Activated CD4-positive, CD25-positive, alpha-beta regulatory T cell treated with anti-CD3 and anti-CD28 coated beads, Interleukin-2, amount 50 U/mL, for 72 hours (primary cell): ENCODE measurements at places on chromosomes 11 and 22.

DNA sequence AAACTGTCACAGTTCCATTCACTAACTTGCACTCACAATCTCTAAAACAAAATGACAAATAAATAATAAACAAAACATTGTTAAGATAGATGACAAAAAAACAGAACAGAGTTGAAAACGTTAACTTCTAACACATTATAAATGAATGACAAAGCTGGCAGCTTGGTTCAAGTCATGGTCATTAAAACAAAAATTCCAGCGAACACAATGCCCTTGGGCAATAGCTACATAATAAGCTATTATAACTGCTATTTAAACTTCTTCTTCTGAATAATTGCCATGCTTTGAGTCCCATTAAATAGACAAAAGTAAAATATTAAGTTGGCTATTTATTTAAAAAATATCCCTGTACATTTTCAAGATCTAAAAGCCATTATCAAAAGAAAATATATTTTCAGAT is 54.7 kb downstream of the PICALM start:
- no peak for DNase-seq

DNA sequence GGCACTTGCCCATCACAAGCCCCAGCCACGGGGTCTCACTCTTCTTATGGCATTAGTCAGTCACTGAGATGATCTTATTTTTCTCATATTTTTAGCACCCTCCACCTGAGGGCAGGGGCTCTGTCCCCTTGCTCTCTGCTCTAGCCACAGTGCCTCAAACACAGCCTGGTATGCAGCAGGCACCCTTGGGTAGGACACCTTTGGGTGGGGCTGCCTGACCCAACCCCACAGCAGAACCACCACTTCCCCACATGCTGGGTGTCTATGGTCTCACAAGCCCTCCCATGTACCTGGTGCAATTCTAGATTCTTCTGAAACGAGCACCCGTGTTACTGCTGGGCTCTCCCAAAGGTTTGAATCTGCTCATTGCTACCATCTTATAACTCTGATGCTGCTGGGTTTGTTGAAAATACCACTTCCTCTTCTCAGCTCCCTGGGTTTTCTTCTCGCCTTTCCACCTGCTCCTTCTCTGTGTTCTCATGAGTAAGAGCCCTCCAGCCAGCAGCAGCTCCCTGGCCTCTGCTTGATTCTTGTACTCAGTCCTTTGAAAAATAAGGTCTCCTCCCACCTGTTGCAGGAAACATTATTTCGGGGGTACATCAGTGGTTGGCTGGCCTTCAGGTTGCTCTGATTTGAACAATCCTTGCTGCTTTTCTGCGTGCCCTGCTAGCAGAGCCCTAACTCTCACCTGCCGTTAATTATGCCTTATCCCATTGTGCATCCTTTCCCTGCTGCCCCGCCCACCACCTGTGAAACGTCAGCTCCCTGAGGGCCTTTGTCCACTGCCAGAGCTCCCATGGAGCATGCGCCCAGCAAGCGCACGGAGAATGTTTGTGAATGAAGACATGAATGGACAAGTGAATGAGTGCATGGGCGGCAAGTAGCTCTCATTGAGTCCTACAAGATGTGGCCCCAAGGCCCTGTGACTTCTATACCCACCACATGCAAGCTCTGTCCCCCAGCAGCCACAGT is 1181.6 kb downstream of the TBC1D22A start:
- DNase-seq: no peak

- no peak for DNase-seq
Measured at GRCh38 chr11:126683766-126684728, 316.5 kb downstream of the KIRREL3 start.

DNA sequence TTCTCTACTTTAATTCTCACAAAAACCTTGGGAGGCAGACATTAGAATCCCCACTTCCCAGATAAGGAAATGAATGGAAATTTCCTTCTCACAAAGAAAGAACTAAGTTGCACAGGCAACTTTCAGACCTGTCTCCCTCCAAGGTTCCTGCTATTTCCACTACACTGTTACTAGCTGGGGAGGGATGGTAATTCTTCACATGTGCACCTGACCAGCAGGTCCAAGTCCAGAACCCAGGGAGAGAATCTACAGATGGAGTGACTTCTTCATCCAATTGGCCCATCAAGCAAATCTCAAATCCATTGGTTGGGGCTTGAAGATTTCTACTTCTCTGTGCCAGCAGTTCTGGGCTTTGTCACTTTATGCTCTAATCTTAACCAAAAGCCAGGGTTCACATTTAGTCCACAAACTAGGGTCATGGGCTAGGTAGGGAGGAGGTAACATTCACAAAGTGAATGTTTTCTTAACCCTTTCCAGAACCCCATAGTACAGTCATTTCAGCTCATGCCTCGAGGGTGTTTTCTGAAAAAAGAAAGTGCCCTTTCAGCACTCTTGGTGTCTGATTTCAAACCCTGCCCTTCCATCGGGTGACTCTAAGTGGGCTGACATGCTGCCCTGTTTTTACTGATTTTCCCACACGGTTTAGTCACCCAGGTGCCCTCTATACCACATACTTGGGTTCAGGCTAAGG is 2.7 kb downstream of the POU2AF1 start:
- no peak for DNase-seq

DNA sequence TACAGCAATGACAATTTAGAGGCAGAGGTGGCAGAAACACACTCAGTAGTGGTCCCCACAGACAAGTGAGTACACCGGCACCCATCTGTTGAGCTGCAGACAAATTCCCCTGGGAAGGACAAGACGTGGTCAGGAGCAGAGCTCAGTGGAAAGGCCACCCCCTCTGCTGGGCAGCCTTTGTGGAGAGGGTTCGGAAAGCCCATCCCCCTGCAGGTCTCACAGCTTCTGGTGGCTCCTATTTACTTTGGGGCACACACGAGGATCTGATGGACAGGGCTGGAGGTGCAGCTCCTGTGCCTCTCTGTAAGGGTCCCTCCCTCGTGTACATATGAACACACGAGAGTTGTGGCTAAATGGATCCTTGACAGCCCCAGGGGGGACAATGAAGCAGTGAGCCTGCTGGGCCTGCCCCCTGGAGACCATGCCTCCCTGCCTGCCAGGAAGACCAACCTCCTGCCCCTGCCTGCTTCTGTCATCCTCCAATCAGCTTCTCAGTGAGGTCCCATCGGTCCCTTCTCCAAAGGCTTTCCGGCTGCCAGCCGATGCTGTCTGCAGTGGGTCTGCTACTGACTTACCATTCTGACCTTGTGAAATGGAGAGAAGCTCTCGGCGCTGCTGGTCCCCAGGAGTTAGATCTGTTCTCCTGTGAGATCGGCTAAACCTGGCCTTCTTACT is 161.5 kb downstream of the CACNA1I start:
- no peak for DNase-seq

DNA sequence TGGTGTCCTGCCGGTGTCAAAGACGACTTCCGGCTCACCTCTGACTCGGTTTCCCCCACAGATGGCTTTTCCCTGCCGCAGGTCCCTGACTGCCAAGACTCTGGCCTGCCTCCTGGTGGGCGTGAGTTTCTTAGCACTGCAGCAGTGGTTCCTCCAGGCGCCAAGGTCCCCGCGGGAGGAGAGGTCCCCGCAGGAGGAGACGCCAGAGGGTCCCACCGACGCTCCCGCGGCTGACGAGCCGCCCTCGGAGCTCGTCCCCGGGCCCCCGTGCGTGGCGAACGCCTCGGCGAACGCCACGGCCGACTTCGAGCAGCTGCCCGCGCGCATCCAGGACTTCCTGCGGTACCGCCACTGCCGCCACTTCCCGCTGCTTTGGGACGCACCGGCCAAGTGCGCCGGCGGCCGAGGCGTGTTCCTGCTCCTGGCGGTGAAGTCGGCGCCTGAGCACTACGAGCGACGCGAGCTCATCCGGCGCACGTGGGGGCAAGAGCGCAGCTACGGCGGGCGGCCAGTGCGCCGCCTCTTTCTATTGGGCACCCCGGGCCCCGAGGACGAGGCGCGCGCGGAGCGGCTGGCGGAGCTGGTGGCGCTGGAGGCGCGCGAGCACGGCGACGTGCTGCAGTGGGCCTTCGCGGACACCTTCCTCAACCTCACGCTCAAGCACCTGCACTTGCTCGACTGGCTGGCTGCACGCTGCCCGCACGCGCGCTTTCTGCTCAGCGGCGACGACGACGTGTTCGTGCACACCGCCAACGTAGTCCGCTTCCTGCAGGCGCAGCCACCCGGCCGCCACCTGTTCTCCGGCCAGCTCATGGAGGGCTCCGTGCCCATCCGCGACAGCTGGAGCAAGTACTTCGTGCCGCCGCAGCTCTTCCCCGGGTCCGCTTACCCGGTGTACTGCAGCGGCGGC is 5.5 kb downstream of the B3GNT6 start:
- no peak for DNase-seq

GRCh38 chr11:100093698-100094097 is 593.4 kb upstream of the ARHGAP42 start:
- DNase-seq: no peak

DNA sequence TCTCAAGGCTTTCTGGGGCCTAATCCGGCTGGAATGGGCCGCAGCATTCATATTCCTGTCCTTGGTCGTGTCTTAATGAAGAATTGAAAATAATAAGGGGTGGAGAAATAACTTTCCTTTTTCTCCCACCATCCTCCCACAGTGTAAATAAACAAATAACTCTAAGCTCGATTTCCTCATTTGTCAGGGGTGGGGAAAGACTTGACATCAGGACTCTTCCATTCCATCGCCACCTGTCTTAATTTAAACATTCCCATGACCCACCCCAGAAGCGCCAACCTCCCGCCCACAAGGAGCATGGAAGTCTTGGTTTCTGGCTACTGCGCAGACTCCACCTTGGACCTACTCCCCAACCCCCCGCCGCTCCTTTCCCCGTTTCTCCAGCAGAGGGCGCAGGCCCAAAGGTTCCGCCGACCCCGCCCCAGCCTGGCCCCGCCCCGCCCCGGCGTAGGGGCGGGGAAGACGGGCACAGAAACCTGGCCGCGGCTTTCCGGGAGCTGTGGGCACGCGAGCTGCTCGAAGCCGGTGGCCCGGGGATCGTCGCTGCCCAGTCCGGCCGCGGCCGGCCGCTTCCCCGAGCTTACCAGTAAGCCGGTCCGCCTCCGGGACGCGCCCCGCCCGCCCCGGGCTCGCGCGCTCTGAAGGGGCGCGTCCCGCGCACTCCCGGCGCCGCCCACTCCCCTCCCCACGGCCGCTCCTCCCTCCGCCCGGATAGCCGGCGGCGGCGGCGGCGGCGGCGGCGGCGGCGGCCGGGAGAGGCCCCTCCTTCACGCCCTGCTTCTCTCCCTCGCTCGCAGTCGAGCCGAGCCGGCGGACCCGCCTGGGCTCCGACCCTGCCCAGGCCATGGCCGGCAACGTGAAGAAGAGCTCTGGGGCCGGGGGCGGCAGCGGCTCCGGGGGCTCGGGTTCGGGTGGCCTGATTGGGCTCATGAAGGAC is at the start of gene CBL:
Gene CBL, plus strand, starts transcription at position 766 of the 937 bp plus-strand sequence. Its CDS starts 79 bp downstream, at position 845.
- peak; percentile 96 for DNase-seq

- DNase-seq: no peak
Measured at GRCh38 chr22:42884616-42885375, 27.7 kb upstream of the ARFGAP3 start.

- DNase-seq: no peak
Measured at GRCh38 chr11:68077617-68078582, 39.1 kb downstream of the TCIRG1 start.

DNA sequence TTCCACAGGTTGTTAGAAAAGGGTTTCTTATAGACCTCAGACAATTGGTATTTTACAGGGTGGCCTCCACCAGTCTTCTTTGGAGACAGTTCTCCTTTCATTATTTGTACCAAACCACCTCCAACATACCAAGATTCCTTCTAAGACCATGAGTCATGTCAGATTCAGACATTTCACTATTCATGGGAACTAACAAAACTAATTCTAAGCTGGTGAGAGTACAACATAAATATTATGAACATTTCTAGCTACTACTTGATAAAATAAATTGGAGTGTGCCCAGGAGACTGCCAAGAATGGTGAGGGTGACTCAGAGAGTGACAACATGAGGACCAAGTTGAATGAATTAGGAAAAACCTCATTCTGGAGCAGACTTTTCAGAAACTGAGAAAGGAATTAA is 494.6 kb upstream of the LRRC4C start:
- no peak for DNase-seq

DNA sequence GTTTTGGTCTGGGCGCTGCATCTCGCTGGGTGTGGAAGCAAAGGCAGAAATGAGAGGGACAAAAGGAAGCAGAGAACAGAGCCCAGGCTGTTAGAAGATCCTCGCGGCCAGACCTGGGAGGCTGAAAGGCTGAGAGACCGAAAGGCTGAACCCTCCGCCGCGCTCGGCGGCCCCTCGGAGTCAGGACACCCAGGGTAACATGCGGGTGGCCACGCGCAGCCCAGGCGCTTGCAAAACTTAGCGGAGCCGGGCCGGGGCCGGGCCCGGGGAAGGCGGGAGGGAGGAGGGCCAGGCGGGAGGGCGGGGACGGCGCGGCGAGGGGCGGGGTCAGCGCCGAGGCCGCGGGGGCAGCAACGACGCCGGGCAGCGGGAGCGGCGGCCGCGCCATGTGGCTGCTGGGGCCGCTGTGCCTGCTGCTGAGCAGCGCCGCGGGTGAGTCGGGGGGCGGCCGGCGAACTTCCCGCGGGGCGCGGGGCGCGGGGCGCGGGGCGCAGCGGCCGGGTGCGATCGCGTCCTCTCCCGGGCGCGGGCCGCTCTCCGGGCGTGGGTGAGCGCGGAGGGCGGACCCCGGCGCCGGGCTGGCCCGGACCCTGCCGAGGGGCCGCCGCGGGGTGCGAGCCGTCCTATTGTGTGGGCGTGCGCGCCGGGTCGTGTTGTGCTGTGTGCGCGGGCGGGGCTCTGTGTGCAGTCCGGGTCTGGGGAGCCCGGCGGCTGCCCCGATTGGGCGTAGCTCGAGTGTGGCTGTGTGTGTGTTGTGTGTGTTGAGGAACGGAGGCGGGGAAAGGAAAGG is at the start of gene LDLRAD3:
Gene LDLRAD3, plus strand, starts transcription at position 350 of the 790 bp plus-strand sequence. Its CDS starts 37 bp downstream, at position 387.
- peak; percentile 37 for DNase-seq

- DNase-seq: no peak
Measured at GRCh38 chr11:101010899-101011298, 118.7 kb downstream of the PGR start.
